ENCODE measurements at places on chromosomes 3 and 15.

- DNase-seq: no peak
Measured at GRCh38 chr3:155188031-155188430, 105.5 kb downstream of the STRIT1 start.

DNA sequence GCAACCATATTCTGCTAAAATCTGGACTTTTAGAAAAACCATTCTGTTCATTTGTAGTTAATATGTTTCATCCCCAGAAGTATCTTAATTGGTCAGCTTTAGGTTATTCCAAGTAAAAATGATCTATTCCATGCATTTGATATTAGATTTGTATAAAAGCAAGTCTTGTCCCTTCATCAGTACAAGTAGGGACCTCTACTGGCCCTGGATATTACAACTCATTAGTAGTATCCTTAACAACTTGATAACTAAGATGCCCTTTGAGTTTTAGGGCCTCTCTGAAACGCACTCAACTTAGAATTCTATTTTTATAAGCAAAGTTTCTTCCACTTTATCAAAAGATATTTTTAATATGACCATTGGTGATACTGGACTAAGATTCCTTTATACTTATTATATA lies 25.3 kb upstream of the SELENOT start:
- no peak for DNase-seq

GRCh38 chr3:69411346-69411745 lies 25.5 kb upstream of the FRMD4B start:
- DNase-seq: no peak

- DNase-seq: no peak
Measured at GRCh38 chr3:183370391-183370790, 58.0 kb downstream of the MCF2L2 start.

DNA sequence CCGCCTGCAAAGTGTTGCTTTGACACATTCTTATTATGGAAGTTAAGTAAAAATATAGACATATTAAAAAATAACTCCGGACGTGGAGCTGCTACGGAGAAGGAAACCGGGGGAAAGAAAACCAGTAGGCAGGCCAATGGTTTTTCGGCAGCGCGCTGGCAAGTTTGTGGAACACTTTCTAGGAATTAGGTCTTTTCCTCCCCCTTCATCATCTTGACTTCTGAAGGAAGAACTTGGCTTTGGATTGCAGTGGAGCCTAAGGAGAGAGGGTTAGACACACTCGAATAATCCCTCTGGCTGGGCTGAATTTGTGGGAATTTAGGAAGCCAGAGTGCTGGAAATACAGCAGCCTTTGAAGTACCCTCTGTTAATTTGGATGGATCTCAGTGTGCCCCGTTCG lies 317 bp downstream of the ROBO2 start:
- no peak for DNase-seq

DNA sequence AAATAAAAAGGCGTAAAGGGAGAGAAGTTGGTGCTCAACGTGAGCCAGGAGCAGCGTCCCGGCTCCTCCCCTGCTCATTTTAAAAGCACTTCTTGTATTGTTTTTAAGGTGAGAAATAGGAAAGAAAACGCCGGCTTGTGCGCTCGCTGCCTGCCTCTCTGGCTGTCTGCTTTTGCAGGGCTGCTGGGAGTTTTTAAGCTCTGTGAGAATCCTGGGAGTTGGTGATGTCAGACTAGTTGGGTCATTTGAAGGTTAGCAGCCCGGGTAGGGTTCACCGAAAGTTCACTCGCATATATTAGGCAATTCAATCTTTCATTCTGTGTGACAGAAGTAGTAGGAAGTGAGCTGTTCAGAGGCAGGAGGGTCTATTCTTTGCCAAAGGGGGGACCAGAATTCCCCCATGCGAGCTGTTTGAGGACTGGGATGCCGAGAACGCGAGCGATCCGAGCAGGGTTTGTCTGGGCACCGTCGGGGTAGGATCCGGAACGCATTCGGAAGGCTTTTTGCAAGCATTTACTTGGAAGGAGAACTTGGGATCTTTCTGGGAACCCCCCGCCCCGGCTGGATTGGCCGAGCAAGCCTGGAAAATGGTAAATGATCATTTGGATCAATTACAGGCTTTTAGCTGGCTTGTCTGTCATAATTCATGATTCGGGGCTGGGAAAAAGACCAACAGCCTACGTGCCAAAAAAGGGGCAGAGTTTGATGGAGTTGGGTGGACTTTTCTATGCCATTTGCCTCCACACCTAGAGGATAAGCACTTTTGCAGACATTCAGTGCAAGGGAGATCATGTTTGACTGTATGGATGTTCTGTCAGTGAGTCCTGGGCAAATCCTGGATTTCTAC lies at the start of gene RARB:
RARB (plus strand) TSS at position 322 of the 847 bp plus-strand sequence; CDS start at position 791, 469 bp downstream.
- no peak for DNase-seq

DNA sequence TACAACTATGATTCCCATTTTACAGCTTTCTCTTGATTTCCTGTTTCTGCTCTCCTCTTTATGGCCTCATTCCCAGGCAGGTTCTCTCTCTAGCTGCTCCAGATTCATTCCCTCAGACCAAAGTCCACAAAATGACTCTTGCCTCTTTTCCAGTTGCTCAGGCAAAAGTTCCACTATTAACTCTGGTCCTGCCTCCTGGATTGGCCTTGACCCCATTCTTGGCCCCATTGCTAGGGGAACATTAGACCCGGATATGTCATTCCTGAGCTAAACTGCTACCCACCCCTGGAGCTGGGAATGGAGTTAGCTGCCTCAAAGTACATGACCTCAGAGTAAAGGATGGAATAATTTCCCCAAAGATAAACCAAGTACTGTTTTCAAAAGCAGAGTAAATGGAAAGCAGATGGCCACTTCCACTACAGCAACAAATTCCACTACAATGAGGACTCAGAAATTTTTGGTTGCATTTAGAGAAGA lies 73.0 kb upstream of the GAP43 start:
- no peak for DNase-seq

- no peak for DNase-seq
Measured at GRCh38 chr15:50151476-50151875, 30.5 kb upstream of the SLC27A2 start.

GRCh38 chr15:34754674-34755418 lies at the start of gene GJD2:
Gene GJD2 (minus strand): TSS chr15:34754998. CDS start chr15:34754488, 510 bp downstream.
- no peak for DNase-seq

DNA sequence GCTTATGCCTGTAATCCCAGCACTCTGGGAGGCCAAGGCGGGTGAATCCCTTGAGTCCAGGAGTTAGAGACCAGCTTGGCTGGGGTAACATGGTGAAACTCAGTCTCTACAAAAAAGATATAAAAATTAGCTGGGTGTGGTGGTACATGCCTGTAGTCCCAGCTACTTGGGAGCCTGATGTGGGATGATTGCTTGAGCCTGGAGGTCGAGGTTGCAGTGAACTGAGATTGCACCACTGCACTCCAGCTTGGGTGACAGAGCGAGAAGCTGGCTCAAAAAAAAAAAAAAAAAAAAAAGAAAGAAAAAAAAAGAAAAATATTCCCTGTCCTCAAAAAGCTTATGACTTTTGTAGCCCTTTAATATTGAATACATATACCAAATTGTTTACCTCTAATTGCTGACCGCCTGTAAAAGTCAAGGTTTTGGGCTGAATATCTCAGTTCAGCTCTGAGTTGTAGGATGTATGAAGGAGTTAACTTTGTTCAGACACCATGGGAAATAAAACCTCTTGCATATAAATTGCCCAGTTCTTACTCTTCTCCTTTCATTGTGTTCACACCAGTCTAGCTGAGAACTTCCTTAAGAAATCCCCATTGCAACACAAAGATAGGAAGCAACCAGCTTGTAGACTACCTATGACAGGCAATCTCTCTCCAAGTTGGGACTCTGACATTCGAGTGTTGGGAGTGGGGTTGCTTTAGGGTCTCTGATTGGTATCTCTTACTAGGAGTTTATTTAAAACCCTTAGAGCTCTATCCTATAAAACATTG lies 97.6 kb upstream of the RASGRP1 start:
- DNase-seq: no peak

DNA sequence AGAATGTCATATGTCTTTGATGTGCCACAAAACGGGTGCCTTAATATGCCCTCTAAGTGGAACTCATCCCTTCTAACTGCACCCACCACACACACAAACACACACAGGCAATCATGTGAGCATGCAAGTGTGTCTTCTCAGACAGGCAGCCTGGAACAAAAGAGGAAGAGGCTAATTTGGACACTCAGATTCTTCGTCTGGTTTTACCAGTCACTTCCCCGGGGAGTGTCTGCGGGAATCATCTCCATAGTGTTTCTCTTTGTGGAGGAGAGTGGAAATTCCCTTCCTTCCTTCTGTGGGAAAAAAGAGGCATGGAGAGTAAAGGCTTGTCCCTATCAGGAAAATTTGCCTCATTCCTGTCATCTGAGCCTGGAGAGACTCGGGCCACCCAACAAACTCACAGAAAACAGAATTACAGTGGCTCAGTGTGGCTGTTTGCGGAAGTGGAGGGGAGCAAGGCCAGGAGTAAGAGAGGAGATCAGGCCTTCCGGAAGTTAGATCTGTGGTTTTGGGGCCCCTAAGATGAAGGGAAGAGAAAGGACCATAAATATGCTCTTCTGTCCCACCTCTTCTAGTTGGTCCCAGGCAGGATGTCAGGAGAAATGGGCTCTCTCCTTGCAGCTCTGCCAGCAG lies 212.6 kb upstream of the SEMA6D start:
- DNase-seq: no peak

DNA sequence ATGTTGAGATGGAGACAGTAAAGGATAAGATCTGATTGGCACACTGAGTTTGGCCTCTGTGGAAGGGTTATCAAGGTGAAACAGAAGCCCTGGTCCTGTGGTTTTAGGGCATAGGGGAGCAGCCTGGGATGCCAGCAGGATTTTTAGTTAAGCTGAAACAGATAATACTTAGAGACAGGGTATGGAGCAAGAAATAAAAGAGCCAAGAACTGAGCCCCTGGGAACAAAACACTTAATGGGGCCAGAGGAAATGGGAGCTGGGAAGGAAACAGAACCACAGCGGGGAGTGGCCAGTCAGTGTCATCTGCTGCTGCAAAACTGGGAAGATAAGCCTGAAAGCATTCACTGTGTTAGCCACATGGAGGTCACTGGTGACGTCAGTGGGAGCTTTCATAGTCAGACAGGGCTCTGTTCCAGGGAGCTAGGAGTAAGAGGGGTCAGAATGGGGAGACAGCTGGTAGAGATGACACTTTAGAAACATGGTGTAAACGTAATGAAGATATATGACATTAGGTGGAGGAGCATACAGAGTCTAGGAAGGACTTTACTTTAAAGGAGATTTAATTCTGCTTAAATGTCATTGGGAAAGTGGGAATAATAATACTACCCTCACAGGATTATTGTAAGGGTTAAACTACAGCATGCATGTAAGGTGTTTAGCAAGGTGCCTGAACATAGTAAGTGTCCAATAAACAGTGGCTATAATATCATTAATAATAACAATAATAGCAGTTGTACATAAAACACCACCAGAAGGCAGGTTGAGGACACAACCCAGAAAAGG lies 172.7 kb upstream of the CTNNB1 start:
- no peak for DNase-seq

DNA sequence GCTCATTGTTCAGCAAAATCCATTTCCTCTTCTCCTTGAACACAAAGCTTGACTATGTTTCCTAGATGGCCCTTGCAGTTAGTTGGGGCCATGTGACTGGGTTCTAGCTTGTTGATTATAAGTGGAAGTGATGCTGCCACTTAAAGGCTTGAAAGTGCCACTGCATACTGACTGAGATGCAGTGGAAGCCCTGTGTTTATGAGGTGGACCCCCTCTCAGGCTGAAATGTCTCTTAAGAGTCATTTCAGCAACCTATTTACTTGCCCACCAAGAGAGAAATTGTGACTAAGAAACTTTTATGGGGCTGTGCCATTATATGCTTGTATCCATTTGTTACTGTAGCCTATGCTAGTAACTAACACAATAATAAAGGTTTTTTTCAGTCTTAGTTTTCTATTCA lies 8.4 kb upstream of the ANP32A start:
- peak; percentile 26 for DNase-seq

GRCh38 chr3:169242708-169243513 lies 420.6 kb downstream of the MECOM start:
- DNase-seq: no peak

GRCh38 chr3:142705198-142705597 lies 18.6 kb upstream of the TRPC1 start:
- DNase-seq: no peak

DNA sequence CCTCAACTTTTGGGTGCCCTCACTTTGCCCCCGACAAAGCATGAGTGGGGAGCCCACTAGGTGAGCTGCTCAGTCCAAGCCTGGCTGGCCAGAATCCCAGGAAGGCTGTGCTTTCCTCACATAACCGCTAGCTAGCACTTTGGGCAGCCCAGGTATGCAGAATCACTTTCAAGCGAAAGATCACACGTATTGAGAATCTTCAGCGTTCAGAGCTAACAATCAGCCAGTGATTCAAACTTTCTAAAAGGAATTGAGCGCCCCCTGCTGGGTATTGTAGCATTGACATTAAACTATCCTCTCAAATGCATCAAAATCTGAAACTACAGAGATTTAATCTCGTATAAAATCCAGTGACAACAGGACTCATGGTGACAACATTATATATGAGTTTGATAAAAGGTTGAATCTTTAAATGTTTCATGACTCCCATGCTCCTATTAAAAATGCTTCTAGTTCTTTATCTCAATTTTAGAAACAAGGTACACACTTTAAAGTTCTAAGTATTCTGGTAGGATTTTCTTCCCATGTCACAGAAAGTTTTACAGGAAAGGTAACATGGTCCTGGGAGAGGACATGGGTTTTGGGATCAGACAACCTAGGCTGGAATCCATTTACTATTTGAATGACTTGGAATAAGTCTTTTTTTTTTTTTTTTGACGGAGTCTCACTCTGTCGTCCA lies 11.8 kb downstream of the ANAPC13 start:
- peak; percentile 72 for DNase-seq

GRCh38 chr15:27017168-27017809 lies 46.3 kb downstream of the GABRG3 start:
- no peak for DNase-seq

DNA sequence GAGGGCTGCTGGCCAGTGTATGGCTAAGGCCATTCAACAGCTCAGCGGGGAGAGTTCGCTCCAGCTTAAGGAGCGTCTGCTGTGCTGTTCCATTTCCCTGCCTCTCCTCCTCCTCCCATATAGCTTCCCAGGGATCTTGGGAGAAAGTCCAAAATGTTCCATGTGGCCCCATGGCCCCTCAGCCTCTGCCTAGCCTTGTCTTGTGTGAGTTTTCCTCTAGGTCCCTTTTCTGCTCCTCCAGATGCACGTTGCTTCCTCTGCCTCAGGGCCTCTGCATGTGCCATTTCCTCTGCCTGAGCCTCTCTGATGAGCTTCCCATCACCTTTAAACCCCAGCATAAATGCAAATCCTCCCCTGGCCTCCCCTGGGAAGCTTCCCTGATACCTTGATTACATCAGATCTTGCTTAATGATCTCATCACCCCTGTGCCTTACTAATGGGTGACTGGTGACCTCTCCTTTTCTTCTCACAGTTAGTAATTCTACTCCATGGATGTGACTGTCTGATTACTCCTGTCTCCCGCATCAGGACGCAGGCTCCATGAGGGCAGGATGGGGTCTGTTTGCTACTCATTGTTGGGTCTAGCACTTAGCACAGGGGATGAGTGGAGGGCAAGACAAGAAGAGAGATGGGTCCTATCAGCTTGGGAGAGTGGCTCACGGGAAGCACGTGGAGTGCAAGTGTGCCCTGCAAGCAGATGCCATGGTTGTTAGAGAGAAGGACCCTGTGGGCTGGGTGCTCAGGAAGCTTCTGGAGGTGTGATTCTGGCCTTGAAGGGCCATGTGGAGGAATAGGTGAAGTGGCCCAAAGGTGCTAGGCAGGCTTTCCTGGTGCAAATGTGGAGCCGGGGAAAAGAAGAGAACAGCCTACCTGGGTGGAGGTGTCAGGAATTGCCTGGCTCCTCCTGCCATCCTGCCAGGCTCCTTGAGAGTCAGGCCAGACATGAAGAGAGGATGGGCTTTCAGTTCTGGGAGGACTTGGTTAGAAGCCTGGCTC lies 23.8 kb downstream of the ITGA11 start:
- no peak for DNase-seq

All from CD4-positive, alpha-beta memory T cell (primary cell).